NCI-H2081 treated with DMSO at 0.1 percent for 48 hours (cell line): ENCODE measurements at places on chromosomes 12 and 14.

GRCh38 chr14:71618716-71619115 lies 313.5 kb upstream of the RGS6 start:
- DNase-seq = no peak

GRCh38 chr12:107634530-107634929 lies 51.1 kb upstream of the PWP1 start:
- DNase-seq = no peak

GRCh38 chr12:130698106-130698505 lies 18.0 kb downstream of the RIMBP2 start:
- no peak for DNase-seq

- DNase-seq = no peak
Observed at GRCh38 chr14:55272387-55272786, 1.2 kb downstream of the FBXO34 start.
